ENCODE measurements at places on chromosomes 7 and 10. TPM values are rescaled to one million over a fixed set of nuclear protein-coding genes. Genes with fewer than 3 reads are reported as not detected.

SNX8 gene
- total RNA-seq, result 118 TPM

NEBL gene
- 13.0 TPM for total RNA-seq

TYW1B gene
- 2.8 TPM for total RNA-seq

CYP26C1 gene
- total RNA-seq, result not detected

TLX1 gene
- not detected for total RNA-seq

TAS2R5 gene
- total RNA-seq, result 0.34 TPM

C10orf143 gene
- total RNA-seq, result 0.86 TPM

GPR85 gene
- total RNA-seq, result not detected

OPN1SW gene
- not detected for total RNA-seq

GPR158 gene
- 0.06 TPM for total RNA-seq

TFEC gene
- not detected for total RNA-seq

DNAJC12 gene
- total RNA-seq, result 56.6 TPM

MYH16 gene
- total RNA-seq, result 0.35 TPM

SH3PXD2A gene
- total RNA-seq, result 0.82 TPM

HMX2 gene
- total RNA-seq, result not detected

CALY gene
- total RNA-seq, result 0.74 TPM

AGAP5 gene
- total RNA-seq, result 2.4 TPM

ABCC2 gene
- 103 TPM for total RNA-seq

MYL10 gene
- total RNA-seq, result not detected

C7orf57 gene
- total RNA-seq, result 0.32 TPM

RET gene
- 0.56 TPM for total RNA-seq

CRHR2 gene
- 0.02 TPM for total RNA-seq

PRPS1L1 gene
- total RNA-seq, result not detected

ADAM22 gene
- total RNA-seq, result 0.24 TPM

FOXI2 gene
- total RNA-seq, result not detected

ETV1 gene
- 2.1 TPM for total RNA-seq

SPDYE6 gene
- total RNA-seq, result not detected

TMEM176B gene
- total RNA-seq, result not detected

PKD1L1 gene
- 0.12 TPM for total RNA-seq

AKR1E2 gene
- 6.4 TPM for total RNA-seq

HECW1 gene
- 15.3 TPM for total RNA-seq

HTR7 gene
- 0.17 TPM for total RNA-seq

CAV1 gene
- total RNA-seq, result 658 TPM

YAE1 gene
- total RNA-seq, result 18.5 TPM

PRF1 gene
- total RNA-seq, result not detected

DUSP5 gene
- total RNA-seq, result 134 TPM

SLC26A3 gene
- not detected for total RNA-seq

LRRC4 gene
- not detected for total RNA-seq

CDH23 gene
- total RNA-seq, result 2.7 TPM

MAD1L1 gene
- 23.7 TPM for total RNA-seq

MALRD1 gene
- not detected for total RNA-seq

GLCCI1 gene
- total RNA-seq, result 0.97 TPM

FRMD4A gene
- 3.0 TPM for total RNA-seq

CASTOR2 gene
- 3.6 TPM for total RNA-seq

PTPRZ1 gene
- 0.02 TPM for total RNA-seq

ENTPD1 gene
- total RNA-seq, result 0.07 TPM

PPP1R3C gene
- 21.7 TPM for total RNA-seq

OR6B1 gene
- total RNA-seq, result not detected

ASIC3 gene
- total RNA-seq, result 9.9 TPM
